Brain microvascular endothelial cell (primary cell): ENCODE measurements at places on chromosomes 3 and 15.

DNA sequence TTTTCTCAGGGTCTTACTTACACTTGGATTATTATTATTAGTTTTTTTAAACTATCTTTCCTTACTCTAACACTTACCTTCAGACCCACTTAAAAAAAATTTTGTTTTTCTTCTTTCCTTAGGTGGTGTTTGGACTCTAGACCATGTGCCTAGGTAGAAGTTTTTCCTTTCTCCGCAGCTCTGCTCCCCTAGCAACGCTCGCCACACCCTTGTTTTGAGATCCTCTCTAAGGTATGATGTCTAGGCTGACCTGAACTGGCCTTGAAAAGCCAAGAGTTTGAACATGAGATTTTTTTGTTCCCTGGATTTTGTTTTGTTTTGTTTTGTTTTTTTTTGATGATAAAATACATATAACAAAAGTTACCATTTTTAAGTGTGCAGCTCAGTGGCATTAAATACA lies 16.2 kb downstream of the ZNF592 start:
- no peak for DNase-seq

DNA sequence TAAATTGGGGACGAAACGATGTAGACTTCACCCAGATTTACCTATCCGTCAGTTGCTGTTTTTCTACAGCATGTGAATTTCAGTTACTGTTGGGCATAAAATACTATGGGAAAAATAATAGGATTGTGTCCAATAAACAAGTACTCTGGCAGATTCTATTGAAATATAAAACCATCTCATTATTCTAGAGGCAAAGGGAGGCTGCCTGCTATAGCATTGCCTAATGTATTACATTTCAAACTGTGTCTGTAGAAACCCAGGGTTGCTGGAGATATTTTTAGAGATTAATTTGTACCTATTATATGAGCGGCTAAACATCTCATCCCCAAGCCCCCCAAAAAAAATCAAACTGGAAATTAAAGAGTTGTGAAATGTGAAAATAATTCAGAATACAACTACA lies 159.6 kb upstream of the IL12A start:
- DNase-seq = no peak

DNA sequence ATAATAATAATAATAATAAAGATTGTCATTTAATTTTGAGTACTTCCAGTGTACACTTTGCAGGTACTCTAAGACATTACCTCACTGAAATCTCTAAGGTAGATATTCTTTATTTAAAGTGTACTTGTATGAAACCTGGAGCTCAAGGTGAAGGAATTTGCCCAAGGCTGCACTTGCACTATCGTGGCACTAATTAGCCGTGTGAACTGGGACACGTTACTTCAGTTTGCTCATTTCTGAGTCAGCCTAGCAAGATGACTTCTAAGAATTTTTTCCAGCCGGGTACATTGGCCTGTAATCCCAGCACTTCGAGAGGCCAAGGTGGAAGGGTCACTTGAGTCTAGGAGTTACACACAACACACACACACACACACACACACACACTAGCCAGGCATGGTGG lies 33.5 kb downstream of the MLH1 start:
- no peak for DNase-seq

- DNase-seq = peak; percentile 16
Observed at GRCh38 chr3:38655708-38656300, 6.3 kb upstream of the SCN5A start.

DNA sequence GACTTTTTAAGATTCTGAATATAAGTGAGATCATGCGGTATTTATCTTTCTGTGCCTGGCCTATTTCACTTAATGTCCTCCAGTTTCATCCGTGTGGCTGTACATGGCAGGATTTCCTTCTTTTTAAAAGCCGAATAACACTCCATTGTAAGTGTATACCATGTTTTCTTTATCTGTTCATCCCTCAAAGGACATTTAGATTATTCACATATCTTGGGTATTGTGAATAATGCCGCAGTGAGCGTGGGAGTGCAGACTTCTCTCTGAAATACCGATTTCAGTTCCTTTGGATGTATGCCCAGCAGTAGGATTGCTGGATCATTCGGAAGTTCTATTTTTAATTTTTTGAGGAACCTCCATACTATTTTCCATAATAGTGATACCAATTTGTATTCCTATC lies 136.1 kb downstream of the APBA2 start:
- DNase-seq = peak; percentile 58

- no peak for DNase-seq
Observed at GRCh38 chr3:85481411-85482212, 522.8 kb downstream of the CADM2 start.

DNA sequence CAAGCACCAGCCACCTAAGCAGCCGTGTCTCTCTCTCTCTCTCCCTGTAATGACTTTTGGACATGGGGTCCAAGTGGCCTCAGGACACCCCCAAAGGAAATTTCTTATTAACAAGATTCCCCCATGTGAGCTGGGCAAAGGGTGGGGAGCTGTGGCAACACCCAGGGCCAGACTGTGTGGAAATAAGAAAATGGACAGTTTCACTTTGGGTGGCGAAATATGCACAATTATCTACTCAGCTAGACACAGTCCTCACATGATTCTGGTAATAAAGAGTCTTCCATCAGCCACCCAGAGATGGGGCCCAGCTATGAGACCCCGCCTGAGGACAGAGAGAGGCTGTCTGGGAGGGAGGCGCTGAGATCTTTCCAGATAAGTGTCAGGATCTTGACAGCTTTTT lies 96.8 kb upstream of the TPM1 start:
- no peak for DNase-seq

GRCh38 chr3:71955240-71956068 lies 170.5 kb upstream of the PROK2 start:
- peak; percentile 69 for DNase-seq

GRCh38 chr3:112587336-112587735 lies 25.5 kb downstream of the SLC35A5 start:
- no peak for DNase-seq

DNA sequence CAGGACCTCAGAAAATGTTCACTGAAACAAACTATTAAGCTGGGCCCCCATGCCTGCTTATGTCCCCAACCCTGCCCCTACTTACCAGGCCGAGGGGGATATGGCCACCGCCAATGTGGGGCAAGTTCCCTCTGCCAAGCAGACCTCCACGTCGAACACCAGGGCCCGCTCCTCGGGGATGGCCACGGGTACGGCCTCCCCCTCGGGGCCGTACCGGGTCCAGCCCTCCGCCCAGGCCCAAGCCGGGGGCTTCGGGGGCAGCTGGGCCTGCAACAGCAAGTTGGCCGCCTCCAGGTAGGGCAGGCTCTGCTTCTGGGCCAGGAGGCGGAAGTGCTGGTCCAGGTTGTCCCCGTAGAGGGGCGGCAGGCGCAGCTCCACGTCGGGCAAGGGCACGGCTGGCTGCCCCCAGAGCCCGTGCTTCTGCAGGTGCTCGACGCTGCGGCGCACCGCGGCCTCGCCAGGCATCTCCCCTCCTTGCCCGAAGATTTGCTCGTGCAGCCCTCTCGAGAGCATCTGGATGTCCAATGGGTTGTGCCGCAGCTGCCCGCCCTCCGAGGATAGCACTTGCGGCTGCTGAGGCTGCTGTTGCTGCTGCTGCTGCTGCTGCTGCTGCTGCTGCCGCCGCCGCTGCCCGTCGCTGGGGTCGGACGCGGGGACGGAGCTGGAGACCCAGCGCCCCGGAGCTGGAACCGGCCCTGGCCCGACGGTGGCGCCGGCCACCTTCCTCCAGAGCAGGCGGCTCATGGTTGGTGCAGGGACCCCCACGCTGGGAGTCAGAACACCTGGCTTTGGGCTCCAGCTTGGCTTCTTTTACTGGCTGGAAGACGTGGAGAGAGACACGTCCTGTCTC lies 1.4 kb downstream of the POLG start:
- DNase-seq = no peak

GRCh38 chr3:98130421-98130820 lies at the start of gene OR5H1:
TSS of gene OR5H1 (plus strand) at chr3:98130721. CDS start at chr3:98132698, 1,977 bp downstream.
- no peak for DNase-seq

DNA sequence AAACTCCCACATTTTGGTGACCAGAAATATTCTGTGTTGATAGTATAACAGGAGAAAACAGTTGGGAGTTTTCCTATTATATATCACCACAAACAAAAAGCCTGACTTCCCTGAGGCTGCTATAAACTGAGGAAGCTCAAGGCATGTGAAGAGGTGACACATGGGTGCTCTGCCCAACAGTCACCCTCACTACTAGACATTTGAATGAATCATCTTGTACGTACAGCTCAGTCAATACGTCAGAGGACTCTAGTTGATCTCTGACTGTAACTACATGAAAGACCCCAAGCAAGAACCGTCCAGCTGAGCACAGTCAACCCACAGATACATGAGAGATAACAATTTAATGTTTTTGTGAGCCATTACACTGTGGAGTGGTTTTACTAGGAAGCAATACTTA lies 338.3 kb upstream of the ATP11B start:
- DNase-seq = no peak

DNA sequence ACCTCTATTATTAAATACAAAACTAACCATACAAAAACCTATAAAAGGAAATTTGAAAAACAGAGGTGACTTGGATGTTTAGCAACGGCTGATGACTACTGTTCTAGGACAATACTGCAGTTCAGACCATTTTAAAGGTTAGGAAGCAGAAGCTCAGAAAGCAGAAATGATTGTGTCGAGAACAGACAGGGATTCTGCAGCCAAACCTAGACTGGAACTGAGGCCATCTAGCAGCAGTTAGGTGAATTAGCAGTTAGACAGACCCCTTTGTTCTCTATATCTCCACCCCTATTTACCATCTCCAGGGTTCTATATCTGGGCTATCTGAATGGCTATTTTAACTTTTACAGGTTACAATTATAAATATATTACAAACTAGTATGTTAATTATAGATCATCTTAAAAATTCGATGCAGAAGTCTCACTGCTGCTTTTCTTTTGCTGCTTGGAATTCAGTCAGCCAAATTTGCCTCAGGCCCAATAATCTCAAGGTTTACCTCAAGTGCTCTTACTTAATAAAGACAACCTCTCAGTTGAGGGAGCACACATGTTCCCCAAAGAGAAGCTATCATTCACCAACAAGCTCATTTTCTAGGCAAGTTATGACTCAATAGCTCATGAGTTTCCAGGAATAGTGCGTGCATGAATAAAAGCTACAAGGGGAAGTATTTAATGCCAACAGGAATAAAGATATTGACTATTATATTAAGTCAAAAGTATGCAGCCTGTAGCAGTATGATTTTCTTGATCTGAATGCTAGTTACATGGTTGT lies 9.3 kb upstream of the IL1RAP start:
- no peak for DNase-seq

DNA sequence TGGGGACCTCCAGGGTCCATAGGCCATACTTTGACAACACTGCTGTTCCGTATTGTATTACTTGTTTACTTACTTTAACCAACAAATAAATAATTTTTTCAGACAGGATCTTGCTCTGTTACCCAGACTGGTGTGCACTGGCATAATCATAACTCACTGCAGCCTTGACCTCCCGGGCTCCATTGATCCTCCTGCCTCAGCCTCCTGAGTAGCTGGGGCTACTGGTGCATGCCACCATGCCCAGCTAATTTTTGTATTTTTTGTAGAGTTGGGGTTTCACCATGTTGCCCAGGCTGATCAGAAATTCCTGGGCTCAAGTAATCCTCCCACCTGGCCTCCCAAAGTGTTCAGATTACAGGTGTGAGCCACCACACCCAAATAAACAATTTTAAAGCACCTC lies 64.9 kb upstream of the C15orf39 start:
- no peak for DNase-seq

DNA sequence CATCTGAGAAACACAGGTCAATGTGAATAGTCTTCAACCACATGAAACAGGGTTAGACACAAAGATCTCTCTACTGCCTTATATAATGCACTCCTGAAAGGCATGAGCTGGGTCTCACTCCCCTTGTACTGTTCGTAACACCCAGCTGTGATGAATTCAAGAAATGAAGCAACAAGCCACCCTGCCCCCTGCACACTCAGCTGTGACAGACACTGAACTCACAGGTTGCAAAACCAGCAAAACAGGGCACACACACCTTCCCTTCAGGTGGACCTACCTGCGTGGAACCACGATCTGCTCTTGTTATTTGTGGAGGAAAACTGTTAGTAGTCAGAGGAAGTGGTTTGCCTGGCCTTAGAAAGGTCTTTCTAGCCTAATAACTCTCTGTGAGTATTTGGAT lies 64.5 kb downstream of the CERS3 start:
- no peak for DNase-seq

- no peak for DNase-seq
Observed at GRCh38 chr3:128098234-128098633, 25.4 kb downstream of the RUVBL1 start.

- no peak for DNase-seq
Observed at GRCh38 chr3:131806736-131807135, 228.1 kb downstream of the CPNE4 start.

- DNase-seq = no peak
Observed at GRCh38 chr15:31473385-31474058, 146.9 kb downstream of the KLF13 start.

- DNase-seq = no peak
Observed at GRCh38 chr3:61796088-61796680, 234.8 kb downstream of the PTPRG start.

GRCh38 chr3:174325834-174326700 lies 533.1 kb upstream of the NAALADL2 start:
- no peak for DNase-seq

GRCh38 chr3:354432-354831 lies 157.9 kb downstream of the CHL1 start:
- peak; percentile 38 for DNase-seq

GRCh38 chr15:33454346-33454745 lies 143.6 kb downstream of the RYR3 start:
- DNase-seq = no peak

- DNase-seq = no peak
Observed at GRCh38 chr3:162769564-162769963, 1273.0 kb downstream of the OTOL1 start.

DNA sequence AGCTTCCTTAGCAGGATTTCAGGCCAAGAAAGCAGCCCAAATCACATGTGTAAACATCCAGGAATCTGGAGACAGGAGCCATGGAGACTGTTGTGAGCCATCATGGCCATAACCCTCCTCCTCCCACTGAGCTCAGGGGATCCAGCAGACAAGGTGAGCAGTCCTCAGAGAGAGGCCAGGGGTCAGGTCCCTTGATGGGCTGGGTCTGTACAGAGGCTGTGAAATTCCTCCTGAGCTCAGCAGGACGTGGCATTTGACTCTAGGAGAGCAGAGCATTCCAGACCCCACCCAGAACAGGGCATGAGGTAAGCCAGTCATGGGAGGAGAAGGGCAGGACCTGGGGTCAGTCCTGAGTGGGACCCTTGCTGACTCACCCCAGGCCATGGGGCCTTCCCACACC lies 67.0 kb upstream of the ACAN start:
- DNase-seq = no peak

GRCh38 chr3:196641333-196642054 lies 2.0 kb downstream of the NRROS start:
- no peak for DNase-seq

GRCh38 chr3:52534281-52535183 lies 875 bp upstream of the NT5DC2 start:
- no peak for DNase-seq

- DNase-seq = peak; percentile 53
Observed at GRCh38 chr3:156605686-156606605, 51.0 kb upstream of the SSR3 start.

- no peak for DNase-seq
Observed at GRCh38 chr15:94523873-94524272, 292.5 kb downstream of the MCTP2 start.
